ENCODE measurements at places on chromosomes 16 and 17.

- DNase-seq: no peak
These were observed 44.0 kb downstream of the CCDC182 start for GRCh38 chr17:57701124-57701523.

DNA sequence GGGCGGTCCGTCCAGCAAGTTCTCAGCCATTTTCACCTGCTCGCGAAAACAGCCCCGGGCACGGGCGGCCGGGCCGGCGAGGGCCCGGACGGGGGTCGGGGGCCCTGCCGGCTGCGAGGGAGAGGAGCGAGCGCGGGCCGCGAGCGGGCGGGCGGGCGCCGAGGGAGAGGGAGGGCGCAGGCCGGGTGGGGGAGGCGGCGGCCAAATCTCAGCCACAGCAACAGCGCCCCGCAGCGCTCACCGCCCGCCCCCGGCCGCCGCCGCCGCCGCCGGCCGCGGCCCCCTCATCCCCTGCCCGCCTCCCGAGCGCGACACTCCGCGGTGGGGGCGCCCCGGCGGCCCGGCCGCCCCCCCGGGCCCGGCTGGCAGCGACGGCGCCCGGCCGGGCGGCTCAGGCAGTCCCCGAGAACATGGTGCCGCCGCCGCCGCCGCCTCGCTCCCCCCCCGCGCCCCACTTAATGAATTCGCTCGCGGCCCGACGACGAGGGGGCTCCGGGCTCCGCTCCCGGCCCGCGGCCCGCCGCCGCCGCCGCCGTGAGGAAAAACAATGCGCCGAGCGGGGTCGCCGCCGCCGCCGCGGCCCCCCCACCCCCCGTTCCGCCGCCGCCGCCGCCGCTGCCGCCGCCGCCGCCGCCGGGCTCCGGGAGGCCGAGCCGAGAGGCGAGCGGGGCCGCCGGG lies 487 bp downstream of the CREBBP start:
- DNase-seq: peak; percentile 68

GRCh38 chr17:62692721-62693431 lies 65.4 kb downstream of the MRC2 start:
- no peak for DNase-seq

DNA sequence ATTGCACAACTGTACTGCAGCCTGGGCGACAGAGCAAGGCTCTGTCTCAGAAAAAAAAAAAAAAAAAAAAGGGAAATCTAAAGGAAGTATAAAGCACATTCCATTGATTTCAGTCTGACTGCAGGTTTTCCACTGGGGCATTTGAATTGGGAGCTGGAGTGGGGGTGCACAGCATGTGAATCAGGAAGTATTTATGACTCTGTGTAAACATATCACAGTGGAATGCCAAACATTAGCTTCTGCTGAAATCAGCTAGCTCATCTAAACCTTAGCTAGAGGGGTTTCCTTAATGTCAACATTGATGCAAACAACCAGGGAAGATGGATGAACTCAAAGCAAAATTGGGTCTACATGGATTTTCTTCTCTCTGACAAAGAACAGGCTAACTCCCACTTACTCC lies 641.0 kb upstream of the EEF2KMT start:
- DNase-seq: no peak

- no peak for DNase-seq
These were observed 54.6 kb downstream of the PRKCA start for GRCh38 chr17:66357037-66357436.

DNA sequence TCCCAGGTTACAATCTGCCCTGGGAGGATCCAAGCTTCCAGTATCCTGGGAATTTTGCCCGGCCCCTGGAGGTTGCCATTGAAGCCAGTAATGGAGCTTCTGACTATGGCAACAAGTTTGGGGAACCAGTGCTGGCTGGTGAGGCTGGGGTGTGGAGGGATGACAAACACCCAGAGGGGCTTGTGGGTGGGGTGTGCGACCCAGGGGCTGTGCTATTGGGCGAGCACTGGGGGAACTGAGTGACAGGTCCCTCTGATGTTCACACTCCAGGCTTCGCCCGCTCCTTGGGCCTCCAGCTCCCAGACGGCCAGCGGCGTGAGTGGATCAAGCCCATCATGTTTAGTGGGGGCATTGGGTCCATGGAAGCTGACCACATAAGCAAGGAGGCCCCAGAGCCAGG lies 8.7 kb downstream of the PFAS start:
- no peak for DNase-seq

GRCh38 chr16:65510241-65510640 lies 388.4 kb upstream of the CDH11 start:
- no peak for DNase-seq

- DNase-seq: no peak
These were observed 52.6 kb upstream of the CRISPLD2 start for GRCh38 chr16:84766978-84767773.

- DNase-seq: no peak
These were observed 49.3 kb upstream of the GRIN2A start for GRCh38 chr16:10231563-10231962.

- DNase-seq: no peak
These were observed 10.6 kb downstream of the FBXO39 start for GRCh38 chr17:6786618-6787017.

GRCh38 chr16:23182679-23183542 lies at the start of gene SCNN1G:
Gene SCNN1G (plus strand): TSS chr16:23182745. CDS start chr16:23186272, 3,527 bp downstream.
- DNase-seq: no peak

DNA sequence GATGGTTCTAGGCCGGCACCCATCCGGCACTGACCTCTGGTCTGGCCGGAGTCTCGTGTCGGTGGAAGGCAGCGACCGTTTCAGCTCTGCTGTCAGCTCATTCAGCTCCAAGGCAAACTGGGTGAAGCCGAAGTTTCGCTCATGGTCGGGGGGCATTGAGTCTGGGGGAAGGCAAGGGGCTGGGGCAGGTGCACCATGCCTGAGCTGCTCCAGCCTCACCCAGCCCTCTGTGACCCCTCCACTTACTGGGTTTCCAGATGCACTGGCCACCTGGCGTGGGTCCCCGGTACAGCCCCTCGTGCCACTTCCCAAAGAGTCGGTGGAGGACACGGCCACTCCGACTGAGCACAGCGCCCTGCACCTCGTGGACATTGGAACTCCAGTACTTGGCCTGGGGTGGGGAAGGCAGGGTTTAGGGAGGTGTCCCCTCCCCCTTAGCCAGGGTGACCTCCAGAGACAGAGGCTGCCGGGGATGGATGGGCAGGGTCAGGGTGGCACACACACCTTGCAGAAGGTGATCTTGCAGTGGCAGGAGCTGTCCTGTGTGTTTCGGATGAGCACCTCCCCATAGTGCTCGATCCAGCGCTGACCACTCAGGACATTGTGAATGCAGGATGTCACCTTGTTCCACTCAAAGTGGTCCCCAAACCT lies 12.6 kb downstream of the OSBPL7 start:
- no peak for DNase-seq

All from T-helper 17 cell (primary cell).